ENCODE measurements at places on chromosomes 5 and 9. TPM values are rescaled to one million over a fixed set of nuclear protein-coding genes. Genes with fewer than 3 reads are reported as not detected.

GRCh38 chr9:78320875-78321496, 24.1 kb downstream of the PSAT1 start:
- no peak for DNase-seq

GRCh38 chr5:96692441-96692840, 30.3 kb downstream of the CAST start:
- no peak for DNase-seq

- no peak for DNase-seq
These were observed 409.1 kb downstream of the KIAA0825 start for GRCh38 chr5:94209272-94209671.

- DNase-seq, result no peak
These were observed 131.8 kb downstream of the TAF11L14 start for GRCh38 chr5:17766031-17766430.

GRCh38 chr5:10542055-10542550, 21.8 kb upstream of the ANKRD33B start:
- DNase-seq, result no peak

DNA sequence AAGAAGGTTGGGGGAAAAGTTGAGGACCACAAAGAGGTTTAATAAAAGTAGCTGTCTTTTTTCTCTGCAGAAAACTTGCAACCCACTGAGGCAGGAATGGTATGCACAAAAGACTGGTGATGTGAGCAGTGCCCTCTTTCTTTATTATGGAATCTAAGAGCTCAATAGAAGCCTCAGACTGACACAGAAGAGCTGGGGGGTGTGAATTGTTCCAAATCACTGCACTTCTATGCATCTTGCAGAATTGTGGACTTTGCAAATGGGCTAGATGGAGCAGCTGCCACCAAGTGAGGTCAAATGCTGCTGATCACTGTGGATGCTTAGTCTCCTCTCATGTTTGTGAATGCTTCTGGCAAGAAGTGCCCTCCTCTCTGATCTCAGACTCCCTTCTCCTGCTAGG, 227.1 kb downstream of the ZSWIM6 start:
- no peak for DNase-seq

GRCh38 chr5:68424799-68425537, 209.4 kb downstream of the PIK3R1 start:
- DNase-seq, result no peak

Gene CYSRT1
- 0.38 TPM for total RNA-seq

Data from heart right ventricle (tissue), 16 donors.